ENCODE measurements at places on chromosomes 12 and 14.

DNA sequence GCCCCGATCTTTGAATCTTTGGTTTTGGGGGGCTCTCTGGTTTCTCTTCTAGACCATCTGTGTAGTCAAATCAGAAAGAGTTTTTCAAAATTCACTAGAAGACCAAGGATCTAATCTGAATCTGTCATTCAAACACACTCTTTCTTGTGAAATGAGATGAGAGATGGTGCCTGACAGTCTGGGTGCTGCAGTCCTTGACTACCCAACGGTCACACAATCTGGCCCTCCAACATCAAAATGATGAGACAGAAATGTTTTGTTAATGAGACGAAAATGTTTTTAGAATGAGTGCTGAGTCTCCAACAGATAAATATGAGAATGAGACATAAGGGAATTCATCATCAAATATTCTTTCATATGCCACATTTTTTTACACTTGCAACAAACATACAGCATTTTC is 695.7 kb upstream of the USP15 start:
- no peak for DNase-seq

- DNase-seq: no peak
Measured at GRCh38 chr12:126361804-126362203, 1296.6 kb downstream of the AACS start.

DNA sequence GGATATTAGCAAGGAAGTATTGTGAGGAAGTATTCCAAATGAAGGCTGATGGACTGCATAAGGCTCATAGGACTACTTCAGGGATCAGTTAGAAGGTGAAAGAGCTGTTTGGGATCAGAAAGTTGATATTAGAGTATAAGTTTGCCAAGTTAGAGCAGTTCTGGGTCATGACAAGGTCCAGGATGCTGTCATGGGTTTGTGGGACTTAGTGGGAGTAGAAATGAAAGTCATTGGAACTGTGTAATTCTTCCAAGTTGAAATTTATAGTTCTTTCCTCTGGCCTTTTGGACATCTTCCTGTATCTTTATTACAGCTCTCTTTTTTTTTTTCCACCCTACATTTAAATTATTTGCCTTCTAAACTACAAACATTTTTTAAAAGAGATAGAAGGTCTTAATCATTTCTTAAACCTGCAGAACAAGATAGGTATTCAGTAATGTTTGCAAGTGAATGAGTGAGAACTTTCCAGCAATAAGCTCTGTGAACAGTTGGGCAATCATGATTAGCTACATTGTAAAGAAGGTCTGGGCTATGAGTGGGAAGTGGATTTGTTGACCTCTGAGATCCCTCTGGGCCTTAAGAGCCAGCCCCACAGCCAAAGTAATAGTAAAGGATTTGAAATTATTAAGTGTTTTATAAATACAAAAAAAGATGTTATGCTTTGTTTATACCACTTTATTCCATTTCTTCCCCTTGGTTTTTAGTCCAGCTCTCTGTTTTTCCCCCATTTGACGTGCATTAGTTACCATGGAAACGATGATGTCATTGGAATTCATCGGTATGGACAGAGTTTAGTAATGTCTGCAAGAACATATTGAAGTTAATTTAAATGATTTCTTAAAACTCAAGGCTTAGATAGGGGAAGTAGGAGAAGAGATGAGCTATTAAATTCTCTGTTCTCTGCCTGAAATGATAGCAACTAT is 247.9 kb upstream of the ARHGAP5 start:
- no peak for DNase-seq

DNA sequence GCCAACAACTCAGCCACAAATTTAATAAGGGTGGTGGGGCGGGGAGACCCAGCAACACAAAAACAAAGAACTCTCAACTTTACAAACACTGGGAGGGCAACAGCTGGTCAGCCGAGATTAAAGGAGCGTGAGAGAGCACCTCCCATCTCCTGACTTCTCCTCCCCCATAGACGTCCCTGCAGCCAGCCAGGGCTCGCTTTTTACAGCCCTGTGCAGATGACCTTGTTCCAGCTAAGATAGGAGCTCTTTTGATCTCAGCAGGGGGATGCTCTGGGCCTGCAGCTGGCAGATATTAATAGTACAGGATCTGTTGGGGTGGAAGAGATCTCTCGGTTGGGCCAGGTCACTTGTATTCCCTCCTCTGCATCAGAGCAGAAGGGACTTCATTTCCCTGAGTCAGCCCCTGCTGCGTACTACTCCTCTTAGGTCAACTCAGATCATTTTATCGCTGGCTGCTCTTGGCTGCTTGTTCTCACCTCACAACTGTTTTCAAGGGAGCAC is 475.8 kb downstream of the RAD51B start:
- no peak for DNase-seq

DNA sequence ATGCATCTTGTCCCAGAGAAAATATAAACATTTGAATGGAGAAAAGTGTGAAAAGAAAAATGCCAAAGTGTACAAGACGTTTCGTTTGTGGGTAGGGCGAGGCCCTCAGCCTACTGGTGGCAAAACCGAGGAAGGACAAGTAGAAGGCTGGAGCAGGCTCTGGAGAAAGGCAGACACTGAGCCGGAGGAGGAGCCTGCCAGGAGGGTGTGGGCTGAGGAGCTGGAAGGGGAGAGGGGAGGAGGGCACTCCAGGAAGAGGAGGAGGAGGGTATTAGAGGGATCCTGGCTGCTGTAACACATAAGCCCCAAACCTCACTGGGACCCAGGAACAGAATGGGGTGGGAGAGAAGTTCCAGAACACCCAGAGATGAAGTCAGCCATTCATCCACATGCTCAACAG is 47.7 kb downstream of the CLMN start:
- DNase-seq: no peak

GRCh38 chr12:122004633-122005071 is 17.0 kb upstream of the BCL7A start:
- DNase-seq: no peak

DNA sequence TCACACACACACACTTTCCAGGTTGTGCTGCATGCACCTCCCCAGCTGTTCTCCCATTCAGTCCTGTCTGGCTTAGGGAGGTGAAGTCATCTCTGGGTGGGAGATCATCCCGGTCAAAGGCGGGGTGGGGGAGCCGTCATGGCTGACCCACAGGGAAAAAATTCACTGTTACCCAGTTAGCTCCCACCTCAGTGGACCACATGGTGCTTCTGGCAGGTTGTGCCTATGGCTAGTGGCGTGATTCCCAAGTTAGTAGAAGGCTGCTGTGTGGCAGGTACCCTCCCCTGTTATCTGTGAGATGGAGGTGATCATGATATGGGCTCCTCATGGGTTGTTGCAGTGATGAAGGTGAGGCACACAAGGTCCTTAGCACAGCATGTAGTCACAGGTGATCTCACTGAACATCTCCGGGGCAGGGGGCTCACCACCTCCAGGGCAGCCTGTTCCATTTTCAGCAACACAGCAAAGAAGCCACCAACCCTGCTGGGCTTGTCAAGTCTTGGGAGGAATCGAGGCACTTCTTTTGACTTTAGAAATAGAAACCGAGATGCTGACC is 154.9 kb upstream of the CCND2 start:
- no peak for DNase-seq

DNA sequence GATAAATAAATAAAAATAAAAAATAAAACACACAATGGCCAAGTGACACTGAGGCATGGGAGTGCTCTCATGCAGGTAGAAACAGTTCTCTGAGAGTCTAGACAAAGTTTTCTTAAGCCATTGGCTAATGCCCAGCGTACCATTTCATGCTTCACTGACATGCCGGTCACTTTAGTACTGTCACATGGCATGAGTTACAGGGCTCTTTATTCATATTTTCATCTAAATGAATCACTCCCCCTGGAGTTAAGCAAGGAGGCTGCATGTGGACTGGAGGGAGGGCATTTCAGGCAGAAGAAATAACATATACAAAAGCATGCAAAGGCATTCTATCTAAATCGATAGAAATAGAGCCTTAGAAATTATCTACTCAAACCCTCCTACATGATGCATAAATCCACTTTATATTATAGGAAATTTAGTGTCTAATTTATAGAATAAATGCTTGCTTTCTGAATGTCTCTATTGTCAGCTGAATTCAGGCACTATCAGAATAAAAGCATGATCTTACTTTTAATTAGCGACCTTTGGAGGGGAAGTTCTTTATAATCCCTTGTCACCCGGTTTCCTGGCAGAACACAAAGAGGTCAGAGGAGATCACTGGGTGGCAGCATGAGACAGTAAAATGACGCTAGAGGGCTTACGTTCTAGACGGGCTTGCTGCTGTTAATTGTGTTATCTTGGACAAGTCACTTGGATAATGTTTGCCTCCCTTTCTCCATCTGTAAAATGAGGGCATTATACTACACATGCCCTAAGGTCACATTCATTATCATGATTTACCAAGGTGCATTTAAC is 17.5 kb downstream of the DYRK4 start:
- no peak for DNase-seq

DNA sequence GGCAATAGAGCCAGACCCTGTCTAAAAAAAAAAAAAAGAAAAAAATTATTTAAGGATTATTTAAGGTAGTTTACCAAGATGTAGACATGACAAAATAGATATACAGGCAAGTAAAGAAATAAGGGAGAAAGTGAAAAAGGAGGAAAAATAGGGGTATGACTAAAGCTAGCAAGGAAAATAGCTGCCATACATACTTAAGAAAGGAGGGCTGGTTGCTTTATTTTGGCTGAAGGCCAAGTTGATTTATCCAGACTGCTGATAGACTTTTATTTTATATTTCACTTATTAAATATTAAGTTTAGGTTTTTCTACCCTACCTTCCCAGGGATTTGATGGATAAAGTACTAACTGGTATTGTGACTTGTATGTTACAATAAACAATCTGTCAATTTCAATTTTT is 8.3 kb upstream of the AEBP2 start:
- DNase-seq: no peak
